HTR-8/SVneo (cell line): ENCODE measurements at places on chromosomes 2 and 18.

GRCh38 chr2:228700638-228701037 lies 519.2 kb upstream of the SPHKAP start:
- DNase-seq = peak; percentile 6

DNA sequence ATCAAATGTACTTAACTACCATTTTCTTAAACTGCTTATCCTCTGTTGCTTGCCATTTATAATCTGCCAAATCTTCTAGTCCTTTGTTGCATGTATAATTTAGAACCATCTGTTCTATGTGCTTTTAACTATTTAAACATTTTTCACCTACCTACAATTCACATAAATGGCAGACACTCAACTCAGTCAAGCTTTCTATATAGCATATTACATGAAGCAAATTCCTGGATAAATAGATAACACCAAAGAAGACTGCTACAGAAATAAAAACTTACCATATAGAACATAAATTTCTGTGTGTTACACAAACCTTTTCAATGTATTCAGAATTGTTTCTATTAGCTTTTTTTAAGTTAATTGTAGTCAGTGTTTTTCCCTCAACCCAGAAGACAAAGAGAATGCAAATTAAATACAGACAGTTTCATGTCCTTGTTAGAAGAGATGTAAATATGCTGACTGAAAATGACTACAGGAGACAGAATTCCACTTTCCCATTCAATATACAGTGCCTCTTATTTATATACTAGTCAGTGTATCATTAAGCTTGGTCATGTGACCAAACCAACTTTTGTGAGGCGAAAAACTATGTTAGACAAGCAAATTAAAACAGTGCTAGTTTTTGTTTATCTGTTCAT lies 2.6 kb downstream of the BAZ2B start:
- DNase-seq = no peak

- no peak for DNase-seq
Observed at GRCh38 chr18:3066341-3067110, 53.6 kb upstream of the LPIN2 start.

- no peak for DNase-seq
Observed at GRCh38 chr2:96693286-96694200, 46.3 kb downstream of the LMAN2L start.

- no peak for DNase-seq
Observed at GRCh38 chr2:154776825-154777224, 78.3 kb downstream of the KCNJ3 start.

- peak; percentile 71 for DNase-seq
Observed at GRCh38 chr2:36708041-36708741, 11.7 kb downstream of the VIT start.

DNA sequence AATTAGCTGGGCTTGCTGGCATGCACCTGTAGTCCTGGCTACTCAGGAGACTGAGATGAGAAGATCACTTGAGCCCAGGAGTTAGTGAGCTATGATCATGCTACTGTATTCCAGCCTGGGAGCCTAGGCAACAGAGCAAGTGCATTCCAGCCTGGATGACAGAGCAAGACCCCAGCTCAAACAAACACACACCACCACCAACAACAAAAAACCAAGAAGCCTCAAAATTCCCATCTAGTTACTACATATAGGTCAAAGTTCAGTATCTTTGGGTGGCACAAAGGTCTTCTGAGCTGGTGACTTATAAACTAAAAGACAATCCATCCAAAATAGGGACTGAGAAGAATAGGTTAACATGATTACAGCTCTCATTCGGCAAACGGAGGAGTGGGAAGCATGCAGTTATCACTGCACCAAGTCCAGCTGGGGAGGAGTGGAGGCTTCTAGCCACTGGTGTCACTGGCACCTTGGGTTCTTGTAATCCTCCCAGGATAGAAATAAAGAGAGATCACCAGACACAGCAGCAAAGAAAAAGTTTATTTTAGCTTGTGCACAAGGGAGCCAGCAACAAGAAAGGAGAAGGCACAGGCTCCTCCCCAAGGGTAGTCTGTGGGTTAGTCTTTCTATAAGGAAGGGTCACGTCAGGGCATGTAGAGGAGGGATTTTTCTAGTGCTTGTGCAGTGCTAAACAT lies 57.4 kb downstream of the SH2D6 start:
- no peak for DNase-seq

DNA sequence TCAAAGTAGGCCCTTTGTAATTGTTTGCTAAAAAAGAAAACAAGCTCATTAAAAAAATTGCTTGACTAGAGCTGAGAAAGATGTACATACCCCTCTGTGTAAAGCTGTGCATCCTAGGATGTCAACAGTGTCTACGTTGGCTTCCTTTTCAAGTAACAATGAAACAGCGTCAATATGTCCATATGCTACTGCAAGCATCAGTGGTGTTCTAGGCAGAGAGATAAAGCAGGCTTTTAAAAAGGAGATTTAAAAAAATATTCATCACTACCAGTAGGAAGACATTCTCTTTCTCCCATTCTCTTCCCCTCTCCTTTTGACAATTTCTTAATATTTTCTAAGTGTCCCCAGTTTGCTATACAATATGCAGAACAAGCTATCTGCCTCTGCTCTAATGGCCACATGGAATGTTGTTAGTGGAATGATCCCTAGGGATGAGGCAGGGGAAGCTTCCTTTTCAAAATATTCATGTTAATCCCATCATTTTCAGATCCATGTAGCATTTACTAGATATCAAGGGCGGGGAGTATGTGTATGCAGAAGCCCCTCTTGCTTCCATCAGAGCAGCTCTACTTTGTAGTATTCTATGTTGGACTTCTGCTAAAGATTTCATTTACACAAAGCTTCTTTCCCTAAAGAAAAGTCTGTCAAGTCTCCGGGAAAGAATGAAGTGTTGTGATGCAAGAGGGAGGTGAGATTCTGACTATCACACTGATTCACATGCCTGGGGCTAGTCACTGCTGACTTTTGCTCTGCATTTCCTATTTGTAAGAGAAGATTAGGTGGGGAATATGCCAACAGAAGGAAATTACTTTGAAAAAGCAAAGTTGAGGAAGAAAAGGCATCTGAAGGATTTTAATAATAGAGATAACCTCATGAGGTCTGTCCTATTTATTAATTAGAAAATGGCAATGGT lies 81.5 kb upstream of the PGAP1 start:
- DNase-seq = peak; percentile 11

DNA sequence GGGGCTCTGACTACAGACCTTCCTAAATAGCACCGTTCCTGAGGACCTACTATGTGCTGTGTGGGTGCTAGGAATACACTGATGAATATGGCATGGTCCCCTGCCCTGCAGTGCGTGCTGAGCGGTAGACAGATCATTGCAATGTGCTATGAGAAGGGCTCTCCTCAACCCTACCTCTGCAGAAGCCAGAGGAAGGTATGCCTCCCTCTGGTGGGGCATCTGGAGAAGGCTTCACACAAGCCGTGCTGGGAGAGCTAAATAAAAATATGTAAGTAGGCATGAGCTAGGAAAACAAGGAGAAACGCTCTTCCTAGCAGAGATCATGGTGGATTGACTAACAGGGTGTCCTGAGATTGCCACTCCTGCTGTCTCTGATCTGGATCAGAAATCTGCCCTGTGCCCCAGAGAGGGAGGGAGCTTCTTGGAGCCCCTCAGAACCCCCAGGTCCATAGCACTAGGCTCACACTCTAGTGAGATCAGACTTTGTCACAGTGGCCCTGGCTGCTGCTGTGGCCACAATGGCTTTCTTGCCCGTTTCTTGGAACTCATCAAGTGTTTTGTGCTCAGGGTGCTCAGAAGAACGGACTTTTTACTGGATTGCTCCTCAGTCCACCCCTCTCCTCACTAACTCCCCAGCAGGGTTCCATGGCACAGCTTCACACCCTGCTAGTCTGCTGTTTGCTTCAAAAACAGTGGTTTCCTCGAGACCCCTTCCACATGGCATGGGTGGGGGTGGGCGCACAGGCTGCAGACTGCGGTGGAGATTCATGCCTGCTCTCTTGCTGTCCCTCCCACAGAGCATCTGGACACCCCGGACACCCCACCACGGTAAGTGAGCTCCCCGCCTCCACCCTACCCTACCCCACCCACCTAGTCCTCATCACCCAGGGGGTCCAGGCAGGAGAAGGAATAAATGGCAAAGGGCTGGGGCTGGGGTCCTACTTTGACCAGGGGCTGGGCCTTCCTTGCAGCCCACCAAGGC lies 14.2 kb downstream of the SIGLEC15 start:
- peak; percentile 42 for DNase-seq

DNA sequence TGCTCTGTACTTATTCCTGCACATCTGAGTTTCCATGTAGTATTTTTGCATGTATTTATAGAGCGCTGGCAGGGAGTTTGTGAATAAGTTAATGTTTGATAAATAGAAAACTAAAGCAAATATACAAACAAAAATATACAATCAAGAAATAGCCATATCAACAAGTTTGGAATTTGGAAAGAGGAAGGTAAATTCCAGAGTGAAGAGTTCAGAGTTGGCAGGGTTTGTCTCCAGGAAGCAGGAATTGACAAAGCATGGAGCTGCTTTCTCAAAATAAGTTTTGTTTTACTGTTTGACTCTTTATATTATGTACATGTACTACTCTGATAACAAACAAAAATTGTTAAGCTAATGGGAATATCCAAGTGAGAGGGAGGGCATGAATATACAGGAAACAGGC lies 80.3 kb downstream of the SPOPL start:
- no peak for DNase-seq

DNA sequence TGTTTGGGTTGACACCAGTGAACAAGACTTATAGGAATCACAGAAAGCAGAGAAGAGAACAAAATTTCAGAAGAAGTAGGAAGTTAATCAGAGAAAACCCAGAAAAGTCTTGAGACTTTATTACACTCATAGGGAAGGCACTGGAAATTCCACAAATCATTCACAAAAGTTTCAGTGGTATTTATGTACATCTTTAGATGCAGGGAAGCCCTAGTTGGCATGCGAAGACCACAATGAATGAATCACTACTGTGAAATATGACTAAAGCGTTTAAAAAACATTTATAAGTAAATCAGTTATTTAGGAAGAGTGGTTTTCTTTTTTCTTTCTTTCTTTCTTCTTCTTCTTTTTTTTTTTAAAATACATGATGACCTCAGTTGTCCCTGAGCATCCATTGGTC lies 105.1 kb downstream of the NUP35 start:
- DNase-seq = peak; percentile 13

- DNase-seq = no peak
Observed at GRCh38 chr2:48449073-48449840, 80.7 kb upstream of the STON1 start.

GRCh38 chr18:50092245-50092805 lies 102.6 kb downstream of the MYO5B start:
- DNase-seq = no peak

DNA sequence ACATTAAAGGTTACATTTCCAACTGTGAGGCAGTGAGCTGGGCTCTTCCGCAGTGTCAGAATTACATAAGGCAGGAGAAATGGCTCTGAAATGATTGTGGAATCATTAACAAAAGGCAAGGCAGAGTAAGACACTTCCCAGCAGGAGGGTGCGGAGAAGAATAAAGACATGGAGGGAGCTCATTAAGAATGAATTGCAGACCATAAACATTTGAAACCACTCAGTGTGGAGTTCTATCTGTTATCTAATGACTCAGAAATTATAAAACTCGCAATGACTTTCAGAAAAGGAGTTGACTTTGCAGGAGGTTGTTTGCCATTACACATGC lies 77.0 kb downstream of the SMIM21 start:
- no peak for DNase-seq

GRCh38 chr18:31685097-31686082 lies 1.0 kb upstream of the B4GALT6 start:
- DNase-seq = peak; percentile 34

DNA sequence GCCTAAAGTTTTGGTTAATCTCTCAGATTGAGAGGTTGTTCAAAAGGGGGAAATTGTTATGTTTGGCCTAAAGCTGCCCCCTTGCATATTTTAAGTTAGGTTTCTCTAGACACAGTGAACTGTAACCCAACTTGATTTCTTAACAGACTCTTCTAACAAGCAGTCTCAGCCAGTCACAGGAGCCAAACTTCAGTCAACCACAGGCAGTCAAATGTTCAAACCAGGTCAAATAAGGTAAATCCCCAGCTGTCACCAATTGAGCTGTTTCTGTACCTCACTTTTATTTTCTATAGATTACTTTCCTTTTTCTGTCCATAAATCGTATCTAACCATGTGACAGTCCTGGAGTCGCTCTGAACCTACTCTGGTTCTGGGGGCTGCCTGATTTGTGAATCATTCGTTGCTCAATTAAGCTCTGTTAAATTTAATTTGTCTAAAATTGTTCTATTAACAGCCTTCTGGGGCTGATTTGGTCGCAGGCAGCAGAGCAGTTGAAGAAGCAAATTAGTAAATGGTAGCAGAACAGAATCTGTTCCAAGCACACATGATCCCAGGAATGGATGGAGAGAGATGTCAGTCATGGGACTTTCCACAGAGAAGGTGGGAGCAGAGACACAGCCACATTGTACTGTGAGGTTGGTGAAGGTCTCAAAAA lies 16.4 kb upstream of the NFU1 start:
- no peak for DNase-seq

DNA sequence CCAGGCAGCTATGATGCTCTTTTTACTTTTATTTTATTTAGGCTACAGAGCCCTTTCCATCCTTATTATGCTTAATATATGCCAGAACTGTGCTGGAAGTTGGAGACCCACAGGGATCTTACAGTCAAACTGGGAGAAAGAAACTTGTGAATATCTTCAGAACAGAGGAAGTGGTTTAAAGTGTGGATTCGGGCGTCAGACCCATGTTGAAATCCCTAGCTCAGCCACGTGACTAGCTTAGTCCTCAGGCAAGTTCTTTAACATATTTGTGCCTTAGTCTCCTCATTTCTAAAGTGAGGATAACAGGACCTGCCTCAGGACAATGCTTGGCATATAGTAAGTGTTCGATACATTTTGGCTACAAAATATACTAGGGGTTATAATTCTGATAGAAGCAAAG lies 59.1 kb downstream of the MAP3K20 start:
- DNase-seq = no peak

DNA sequence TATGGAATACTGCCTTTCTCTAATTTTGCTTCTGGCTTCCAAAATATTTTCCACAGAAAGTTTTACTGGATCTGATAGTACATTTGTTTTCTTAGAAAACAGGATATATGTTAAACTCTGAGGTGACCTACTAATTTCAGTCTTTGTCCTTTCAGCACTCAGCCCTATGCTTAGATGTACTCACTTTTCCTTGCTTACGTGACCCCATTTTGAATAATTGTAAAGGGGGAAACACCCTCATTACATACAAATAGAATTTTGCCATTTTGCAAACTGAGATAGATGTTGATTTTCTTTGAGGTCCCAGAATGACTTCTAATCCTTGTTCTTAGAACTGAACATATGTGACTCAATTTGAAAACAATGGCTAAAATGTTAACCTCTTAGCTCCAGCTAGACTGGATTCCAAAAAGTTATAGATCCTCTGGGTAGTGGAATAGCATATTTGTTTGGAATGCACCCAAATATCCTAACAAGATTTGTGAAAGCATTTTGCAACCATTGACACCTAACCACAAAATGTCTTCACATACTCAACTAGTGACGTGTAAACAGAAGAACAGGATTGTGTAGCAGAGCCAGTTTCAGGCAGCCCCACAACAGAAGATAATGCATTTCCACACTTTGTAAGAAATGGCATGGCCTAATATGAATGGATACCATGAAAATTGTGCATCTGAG lies 44.8 kb upstream of the EHBP1 start:
- DNase-seq = peak; percentile 34

GRCh38 chr2:102230410-102230909 lies 43.6 kb downstream of the IL1RL2 start:
- DNase-seq = no peak

- no peak for DNase-seq
Observed at GRCh38 chr2:184394642-184395041, 203.7 kb upstream of the ZNF804A start.
